ENCODE measurements at places on chromosomes 7 and 10.

- DNase-seq = no peak
These were observed 1402.5 kb upstream of the CELF2 start for GRCh38 chr10:9615189-9615588.

DNA sequence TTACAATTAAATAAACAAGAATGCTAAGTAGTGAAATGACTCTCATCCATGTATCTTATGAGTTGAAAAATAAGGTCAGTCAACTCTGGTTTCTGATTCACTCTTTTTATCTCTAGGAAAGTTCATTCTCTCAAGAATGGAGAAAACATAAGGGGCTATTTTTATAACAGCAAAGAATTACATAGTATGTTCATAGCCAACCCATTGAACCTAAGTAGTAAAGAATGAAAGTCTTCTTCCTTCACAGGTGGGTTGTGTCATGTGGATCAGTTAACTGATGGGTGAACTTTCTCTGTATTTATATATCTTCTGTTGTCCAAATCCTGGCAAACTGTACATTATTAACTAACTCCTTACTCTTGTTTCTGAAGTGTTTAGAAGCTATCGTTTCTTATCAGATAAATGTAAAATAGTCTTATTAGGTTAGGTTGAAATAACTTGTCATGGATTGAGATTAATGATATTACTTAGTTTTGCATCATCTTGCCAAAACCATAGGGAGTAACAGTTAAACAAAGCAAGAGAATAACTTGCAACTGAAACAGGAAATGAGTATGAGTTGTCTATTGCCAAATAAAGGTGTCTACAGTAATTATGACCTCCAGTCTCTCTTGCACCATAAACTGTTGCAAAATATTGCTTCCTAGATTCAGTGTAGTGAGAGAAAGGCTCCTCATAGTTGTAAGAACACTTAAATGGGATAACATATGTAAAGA lies 86.8 kb downstream of the ANKRD7 start:
- no peak for DNase-seq

DNA sequence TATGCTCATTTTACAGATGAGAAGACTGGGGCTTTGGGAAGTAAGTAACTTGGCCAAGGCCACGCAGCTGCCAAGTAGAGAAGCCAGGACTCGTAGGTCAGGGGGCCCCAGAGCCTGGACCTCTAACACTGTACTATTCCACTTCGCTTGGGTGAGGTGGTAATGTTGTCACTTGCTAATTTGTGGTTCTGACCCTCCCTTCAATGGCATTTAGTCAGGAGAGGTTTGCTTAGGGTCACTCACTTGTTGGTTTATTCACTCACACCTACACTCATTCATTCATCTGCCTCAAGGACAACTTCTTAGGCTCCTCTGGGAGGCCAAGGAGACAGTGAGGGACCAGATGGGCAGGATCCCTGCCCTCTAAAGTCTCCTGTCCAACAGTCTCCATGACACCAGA lies 21.3 kb downstream of the BTBD16 start:
- no peak for DNase-seq

GRCh38 chr7:110027385-110027784 lies 1063.5 kb upstream of the LRRN3 start:
- no peak for DNase-seq

- DNase-seq = no peak
These were observed 13.6 kb downstream of the SVIL start for GRCh38 chr10:29621161-29621560.

DNA sequence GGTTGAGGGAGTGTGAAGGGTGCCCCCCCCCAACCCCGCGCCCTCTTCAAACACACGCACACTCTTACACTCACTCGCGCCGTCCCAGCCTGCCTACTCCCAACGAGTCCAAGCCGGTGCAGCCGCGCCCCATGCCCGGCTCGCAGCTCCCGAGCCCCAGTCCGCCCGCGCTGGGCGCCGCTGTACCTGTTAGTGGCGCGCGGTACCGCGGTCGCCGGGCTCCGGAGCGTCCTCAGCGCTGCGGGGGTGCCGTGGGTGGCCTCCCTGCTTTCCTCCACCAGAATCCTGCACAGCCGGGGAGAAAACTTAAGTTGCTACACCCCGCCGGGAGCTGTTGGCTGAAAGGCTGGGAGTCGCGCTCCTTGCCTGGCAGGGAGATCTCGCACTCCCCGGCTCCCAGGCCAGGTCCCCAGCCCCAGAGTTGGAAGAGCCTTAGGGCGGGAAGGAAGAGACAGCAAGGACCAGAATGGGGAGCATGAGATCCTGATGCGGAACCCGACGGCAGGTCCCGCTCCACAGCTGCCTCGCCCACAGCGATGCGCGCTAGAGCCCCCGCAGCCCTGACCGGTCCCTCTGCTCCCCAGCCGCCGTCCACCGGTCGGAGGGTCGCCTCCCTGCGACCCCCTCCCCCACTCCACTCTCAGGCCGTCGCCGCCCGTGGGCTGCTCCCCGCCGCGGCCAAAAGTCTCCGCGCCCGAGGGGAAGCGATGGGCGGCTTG lies 863 bp downstream of the ST8SIA6 start:
- peak; percentile 83 for DNase-seq

DNA sequence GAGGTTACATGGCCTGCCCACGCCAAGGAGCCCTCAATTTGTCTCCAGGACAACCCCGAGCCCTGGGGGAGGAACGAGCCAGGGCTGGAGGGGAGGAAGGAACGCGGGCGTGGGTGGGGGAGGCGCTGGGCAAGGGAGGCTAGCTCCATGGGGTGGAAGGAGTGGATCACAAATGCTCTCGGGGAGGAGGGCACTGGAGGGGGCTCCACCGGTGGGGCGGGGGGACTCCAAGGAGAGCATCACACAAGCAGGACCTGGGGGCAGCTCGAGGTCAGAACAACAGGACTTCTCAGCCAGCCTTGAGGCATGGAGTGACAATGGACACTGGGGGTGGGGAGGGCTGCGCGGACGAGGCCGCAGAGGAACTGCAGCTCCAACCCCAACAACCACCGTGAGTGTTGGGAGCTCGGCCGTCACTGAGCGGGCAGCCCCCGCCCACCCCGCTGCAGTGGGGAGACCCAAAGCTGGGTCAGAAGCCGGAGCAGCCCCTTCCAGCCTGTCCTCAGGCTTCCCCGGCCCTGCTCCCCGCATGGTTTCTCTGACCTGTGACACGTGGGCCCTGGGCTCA lies 41.1 kb downstream of the STK32C start:
- no peak for DNase-seq

DNA sequence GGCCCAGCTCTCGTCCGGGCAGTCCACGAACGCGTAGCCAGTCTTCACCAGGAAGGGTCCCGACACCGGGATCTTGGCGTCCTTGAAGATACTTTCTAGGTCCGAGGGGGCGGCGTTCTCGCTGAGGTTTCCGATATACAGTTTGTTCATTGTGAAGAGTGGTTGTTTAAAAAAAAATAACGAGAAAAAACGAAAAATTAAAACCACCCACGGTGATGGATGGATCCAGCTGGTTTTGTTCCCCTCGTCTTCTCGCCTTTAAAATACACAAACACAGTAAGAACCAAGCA lies 385 bp downstream of the IGF2BP3 start:
- no peak for DNase-seq

DNA sequence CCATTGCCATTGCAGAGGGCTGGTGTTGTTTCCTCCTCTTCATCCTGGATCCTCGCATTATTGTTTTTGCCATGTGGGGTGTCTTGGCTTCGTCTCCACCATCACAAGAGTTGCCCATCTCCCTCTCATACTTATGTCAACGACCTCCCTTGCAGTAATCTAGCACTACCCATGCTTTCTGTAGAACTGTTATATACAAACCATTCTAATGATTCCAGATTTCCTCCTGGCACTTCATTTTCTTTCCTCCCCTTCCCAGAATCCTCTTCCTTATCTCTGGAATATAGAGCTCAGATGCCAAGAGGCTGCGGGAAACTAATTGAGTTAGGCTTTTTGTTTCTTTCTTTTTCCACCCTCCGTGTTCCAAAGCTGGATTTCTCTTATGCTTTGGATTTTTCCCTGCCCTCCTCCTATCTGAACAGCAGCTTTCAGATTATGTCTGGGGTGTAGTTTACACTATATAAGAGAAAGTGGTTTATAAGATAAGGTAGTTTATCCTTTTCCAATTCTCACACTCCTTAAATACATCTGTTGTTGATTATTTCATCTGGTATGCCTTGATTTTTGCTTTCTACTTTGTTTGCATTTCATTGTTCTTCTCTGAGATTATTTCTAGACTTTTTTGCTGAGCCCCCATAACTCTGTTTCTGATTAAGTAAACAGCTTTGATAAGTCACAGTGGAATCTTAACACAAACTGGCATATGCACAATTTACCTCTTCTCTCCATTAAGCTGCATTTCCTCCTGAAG lies 264.1 kb downstream of the BICC1 start:
- no peak for DNase-seq
